ENCODE measurements at places on chromosomes 11 and 22.

GRCh38 chr11:59223611-59224010 is 10.9 kb upstream of the MPEG1 start:
- DNase-seq, result no peak

DNA sequence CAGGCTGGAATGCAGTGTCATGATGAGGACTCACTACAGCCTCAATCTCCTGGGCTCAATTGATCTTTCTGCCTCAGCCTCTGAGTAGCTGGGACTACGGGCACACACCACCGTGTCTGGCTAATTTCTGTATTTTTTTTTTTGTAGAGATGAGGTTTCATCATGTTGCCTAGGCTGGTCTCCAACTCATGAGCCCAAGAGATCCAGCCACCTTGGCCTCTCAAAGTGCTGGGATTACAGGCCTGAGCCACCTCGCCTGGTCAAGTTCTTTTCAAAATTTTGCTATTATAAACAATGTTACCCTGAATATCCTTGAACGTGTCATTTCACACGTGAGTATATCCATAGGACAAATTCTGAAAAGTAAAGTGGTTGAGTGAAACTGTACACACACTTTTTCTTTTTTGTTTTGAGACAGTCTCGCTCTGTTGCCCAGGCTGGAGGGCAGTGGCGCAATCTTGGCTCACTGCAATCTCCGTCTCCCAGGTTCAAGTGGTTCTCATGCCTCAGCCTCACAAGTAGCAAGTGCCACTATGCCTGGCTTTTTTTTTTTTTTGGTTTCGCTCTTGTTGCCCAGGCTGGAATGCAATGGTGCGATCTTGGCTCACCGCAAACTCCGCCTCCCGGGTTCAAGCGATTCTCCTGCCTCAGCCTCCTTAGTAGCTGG is 21.6 kb upstream of the EP300 start:
- DNase-seq, result no peak

DNA sequence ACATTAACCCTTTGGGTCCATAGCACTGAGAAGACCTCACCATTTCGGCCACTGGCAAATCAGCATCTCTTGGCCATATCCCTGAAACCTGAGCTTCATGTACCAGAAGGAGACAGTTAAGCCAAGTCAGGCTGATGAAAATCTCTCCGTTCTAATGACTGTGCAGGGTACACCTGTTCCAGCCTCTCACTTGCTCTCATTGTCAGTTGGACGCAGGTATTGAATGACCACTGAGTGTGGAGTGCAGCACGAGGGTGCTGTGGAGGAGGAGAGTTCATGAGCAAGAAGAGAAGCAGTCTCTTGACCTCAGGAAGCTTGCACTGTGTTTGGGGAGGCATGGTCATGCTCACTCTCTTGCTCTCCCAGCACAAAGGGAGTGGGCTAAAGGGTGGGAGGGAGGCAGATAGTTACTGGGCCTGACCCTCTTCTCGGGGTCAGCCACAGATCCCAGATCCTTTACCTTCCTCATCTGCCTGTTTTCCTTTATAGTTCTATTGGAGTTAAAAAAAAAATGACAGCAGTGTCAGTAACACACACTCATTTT is 65.2 kb downstream of the ZBTB16 start:
- DNase-seq, result no peak

DNA sequence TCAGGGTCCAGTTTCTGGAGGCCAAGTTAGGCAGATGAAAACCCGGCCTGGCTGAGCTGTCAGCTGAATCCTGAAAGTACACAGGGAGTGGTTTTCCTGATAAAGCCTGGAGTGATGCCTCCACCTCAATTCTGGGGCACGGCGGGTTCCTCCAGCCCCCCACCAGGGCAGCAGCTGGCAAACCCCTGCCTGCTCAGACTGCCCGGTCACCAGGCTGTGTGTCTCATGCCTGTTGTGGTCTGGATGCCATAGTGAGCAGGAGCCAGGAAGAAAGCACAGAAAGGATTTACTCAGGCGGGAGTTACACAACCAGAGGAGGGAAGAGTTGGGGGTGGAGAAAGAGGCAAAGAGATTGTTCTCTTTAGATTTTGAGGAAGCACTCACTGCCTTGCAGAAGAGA is 119.9 kb upstream of the RASSF10 start:
- no peak for DNase-seq

DNA sequence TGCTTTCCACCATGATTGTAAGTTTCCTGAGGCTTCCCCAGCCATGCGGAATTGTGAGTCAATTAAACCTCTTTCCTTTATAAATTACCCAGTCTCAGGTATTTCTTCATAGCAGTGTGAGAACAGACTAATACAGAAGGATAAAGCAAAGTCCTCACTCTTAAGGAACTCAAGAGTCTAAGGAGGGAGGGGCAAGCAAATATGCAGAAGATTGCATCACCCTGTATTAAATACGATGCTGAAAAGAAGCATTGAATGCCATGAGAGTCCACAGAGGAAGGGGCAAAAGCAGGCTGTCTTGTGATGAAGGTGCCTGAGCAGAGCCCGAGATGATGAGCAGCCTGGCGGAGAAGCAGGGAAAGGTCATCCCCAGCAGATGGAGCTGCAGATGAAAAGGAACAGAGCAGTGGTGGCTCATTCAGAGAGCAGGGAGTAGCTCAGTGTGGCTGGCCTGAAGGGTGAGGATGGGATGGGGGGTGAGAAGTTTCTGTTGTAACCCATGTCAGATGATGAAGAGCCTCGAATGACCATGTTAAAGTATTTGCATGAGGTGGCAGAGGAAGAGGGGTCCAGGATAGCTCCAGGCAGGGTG is 6.3 kb upstream of the IZUMO1R start:
- DNase-seq, result no peak

GRCh38 chr11:17012712-17013547 is 1.3 kb downstream of the PLEKHA7 start:
- DNase-seq, result no peak

DNA sequence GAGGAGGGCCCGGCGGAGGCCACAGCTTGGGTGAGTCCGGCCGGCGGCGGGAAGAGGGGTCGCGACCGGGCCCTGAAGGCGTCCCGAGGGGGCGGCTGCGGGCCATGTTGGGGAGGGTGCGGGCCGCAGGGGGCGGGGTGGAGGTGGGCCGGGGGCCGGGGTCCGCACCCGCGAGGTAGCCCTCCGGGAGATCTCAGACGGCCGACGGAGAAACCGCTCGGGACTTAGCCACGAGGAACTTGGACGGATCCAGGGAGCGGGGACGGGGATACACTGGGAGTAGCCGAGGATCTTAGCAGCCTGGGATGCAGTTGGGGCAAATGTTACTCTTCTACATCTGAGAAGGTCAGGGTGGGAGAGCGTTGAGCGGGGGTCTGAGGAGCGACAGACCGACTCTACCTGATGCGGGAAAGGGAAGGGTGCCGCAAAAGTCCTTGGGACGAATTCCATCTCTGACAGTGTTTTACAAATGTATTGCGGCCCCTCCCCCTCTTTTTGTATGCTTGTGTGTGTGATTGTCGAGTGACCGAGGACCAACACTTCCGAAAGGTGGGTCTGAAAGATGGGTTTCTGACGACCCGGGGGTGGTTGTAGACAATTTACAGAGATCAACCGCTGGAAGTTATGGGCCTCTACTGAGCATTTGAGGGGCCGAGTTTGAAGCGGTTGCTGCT is 658 bp downstream of the STIP1 start:
- no peak for DNase-seq

- no peak for DNase-seq
Measured at GRCh38 chr22:38925571-38926041, 31.8 kb upstream of the APOBEC3A start.
